Stimulated activated CD4-positive, alpha-beta T cell treated with anti-CD3 and anti-CD28 coated beads, TNF-alpha, amount 100 ng/mL, for 24 hours (primary cell): ENCODE measurements at places on chromosomes 1 and 21.

GRCh38 chr1:57748719-57749118 lies 324.9 kb upstream of the DAB1 start:
- no peak for DNase-seq

- no peak for DNase-seq
These were observed 17.0 kb downstream of the NSL1 start for GRCh38 chr1:212774584-212774983.

GRCh38 chr1:238628110-238628509 lies 737.4 kb upstream of the ZP4 start:
- DNase-seq = no peak

DNA sequence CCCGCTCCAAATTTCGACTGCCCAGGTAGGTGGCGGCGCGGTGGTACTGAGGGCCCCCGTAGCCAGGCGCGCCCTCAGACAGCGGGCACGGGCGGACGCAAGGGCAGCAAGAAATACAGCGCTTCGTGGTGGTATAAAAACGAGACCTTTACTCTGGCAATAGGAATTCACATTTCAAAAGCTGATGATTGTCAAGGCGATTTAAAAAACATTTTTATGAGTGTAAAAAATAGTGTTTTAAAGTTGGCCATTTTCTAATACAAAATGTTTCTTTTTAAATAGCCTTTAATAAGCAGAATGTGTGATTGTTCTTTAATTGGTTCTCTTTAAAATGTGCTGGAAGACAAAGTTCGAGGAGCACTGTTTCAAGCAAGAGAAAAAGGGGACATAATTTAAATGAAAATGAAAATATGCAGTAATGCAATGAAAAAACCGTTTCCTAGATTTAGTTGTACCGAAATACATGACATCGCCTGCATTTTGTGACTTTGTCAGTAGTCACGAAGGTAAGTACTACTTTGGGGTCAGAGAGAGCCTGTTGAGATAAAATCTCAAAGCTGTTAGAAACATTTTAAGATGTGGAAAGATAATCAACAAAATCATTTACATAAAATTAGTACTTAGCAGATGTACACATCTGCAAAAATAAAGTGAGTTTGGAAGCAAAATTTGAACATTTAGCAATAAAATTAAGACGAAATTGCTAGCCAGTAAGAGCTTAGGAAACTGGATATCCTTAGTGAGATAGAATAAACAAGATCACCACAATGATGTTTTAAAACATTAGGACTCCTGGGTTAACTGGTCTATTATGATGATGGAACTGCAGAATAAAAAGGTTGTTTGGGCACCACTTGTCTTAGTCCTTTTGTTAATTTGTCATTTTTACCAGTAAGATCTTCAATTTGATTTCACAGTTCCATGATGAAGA lies 1.1 kb upstream of the PSMG1 start:
- DNase-seq = no peak

DNA sequence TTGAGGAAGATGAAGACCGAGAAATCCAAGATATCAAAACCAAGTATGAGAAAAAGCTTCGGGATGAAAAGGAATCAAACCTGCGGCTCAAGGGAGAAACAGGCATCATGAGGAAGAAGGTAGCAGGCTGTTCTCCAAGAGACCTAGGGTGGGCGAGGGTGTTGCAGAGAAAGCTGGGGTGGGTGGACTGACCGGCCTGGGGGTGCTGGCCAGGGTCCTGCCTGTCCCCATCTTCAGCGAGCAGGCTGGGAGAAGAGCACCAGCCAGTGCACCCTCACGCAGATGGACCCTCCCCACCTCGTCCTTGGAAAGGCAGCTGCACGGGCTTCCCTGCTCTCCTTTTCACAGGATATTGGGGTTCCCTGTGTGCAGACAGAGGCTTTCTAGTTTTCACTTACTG lies 46.9 kb upstream of the TMEM125 start:
- DNase-seq = no peak
